Hematopoietic multipotent progenitor cell treated with erythropoietin and hydrocortisone succinate and interleukin-3 and kit ligand, for 4 days (in vitro differentiated cells): ENCODE measurements at places on chromosomes 5 and 9.

DNA sequence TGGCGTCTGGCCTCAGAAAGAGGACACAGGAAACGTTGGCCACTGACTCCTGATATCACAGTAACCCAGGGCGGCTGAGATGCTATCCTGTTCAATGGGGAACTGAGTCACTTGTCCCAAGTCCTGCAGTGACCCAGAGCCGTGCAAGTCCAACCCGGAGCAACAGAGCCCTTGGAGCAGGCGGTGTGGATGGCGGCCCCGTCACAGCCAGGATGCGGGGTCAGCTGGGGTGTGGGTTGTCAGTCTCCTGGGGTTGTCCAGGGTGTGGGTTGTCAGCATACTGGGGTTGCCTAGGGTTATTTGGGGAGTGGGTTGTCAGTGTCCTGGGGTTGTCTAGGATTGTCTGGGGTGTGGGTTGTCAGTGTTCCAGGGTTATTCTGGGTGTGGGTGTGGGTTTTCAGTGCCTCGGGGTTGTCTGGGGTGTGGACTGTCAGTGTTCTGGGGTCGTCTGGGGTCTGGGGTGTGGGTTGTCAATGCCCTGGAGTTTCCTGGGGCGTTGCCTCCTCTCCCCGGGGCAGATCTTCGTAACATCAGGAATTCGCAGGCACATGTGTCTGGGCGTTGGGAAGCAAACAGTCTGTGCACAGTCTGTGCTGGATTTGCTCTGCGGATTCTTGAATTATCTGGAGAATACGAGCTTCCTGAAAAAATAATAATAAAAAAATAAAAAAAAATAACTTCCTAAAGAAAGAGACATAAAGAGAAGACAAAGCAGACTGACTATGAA is 257.5 kb downstream of the PARP8 start:
- DNase-seq: no peak

DNA sequence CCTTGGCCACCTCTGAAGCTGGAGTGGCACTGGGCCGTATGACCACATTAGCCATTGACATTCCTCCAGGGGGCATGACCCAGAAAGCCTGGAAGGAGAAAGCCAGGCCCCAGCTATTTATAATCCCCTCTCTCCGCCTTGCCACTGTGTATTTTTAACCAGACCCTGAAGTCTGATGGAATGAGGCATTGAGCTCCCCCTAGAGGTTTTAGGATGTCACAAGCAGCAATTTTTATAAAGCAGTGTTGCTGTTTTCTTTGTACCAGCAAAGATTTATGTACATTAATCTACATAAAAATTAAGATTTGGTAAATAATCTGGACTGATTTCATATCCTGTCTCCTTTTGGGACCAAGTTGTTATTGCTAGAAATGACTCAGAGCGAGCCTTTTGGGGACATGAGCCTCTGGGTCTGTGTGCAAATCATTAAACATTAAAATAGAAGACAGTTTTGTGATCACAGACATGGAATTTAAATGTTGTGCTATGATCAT is 127.1 kb downstream of the TRIO start:
- peak; percentile 88 for DNase-seq

DNA sequence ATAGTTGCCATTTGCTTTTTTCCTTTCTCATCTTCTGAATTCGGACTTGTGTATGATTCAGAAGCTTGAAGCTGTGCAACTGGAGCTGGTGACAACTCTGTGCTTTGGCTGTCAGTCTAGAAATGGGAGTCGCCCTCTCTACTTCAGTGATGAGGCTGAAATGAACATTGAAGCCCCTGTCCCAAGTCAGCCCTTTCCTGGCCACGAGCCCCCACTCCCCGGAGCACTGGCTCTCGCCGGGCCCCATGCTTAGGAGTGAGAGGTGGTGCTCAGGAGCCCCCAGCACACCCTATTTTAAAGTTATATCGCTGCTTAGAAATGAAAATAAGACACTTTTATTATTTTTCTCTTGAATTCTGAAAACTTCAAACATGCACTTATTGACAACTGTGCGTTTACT is 66.0 kb downstream of the PSMB7 start:
- no peak for DNase-seq

GRCh38 chr5:94250985-94251384 is 367.4 kb downstream of the KIAA0825 start:
- DNase-seq: no peak

- peak; percentile 83 for DNase-seq
These were observed 8.8 kb upstream of the ADGRV1 start for GRCh38 chr5:90549729-90550275.

- peak; percentile 85 for DNase-seq
These were observed 1.6 kb downstream of the BSPRY start for GRCh38 chr9:113350937-113351336.

- DNase-seq: no peak
These were observed 669.7 kb upstream of the RGMB start for GRCh38 chr5:98103807-98104206.

GRCh38 chr5:177588413-177588909 is 3.5 kb upstream of the TMED9 start:
- no peak for DNase-seq

- peak; percentile 48 for DNase-seq
These were observed 1.4 kb downstream of the LRSAM1 start for GRCh38 chr9:127452691-127453090.

- peak; percentile 69 for DNase-seq
These were observed 185.7 kb upstream of the IL12B start for GRCh38 chr5:159515909-159516415.

DNA sequence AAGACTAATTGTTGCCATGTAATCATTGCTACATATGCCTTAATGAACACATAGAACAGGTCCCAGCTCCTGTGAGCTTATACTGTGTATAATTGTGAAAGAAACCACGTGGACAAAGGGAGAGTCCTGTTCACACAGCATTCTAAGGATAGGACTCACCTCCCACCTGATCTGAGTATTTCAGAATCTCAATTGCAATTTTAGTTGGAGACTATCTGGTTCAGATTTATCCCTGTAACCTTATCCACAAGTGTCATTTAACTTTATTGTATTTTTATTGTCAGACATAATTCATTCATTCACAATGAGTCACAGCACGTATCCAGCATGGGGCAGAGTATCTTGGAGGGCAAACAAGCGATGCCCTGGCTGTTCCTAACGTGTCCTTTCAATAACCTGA is 448.3 kb downstream of the NTRK2 start:
- DNase-seq: no peak

DNA sequence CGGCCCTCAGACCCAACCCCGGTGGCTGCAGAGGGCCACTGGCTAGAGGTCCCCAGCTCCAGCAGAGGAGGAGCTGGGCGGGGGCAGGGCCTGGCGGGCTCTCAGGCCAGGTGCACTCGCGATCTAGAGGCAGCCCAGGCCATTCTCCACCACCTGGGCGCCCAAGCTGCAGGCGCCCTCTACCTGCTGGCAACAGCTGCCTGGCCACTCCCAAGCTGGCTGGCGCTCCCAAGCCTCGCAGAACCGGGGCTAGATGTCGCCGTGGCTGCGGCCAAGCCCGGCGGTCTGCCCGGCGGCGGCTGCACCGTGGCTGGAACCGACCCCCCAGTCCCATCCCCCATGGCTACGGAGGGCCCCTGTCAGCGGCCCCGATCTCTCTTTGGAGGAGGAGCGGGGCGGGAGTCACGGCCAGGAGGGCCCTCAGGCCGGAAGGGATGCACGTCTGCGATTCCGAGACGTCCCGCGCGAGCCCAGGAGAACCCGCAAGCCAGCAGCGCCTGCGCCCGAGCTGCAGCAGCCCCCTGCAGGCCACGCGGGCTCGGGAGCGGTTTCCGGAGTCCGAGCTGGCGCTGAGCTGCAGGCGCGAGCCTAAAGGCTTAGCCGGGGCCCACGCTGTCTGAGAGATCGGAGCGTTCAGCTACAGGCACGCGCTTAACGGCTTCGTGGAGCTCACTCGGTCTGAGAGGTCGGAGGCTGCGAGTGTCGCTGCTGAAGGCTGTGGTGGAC is 44.3 kb upstream of the BICD2 start:
- peak; percentile 77 for DNase-seq

DNA sequence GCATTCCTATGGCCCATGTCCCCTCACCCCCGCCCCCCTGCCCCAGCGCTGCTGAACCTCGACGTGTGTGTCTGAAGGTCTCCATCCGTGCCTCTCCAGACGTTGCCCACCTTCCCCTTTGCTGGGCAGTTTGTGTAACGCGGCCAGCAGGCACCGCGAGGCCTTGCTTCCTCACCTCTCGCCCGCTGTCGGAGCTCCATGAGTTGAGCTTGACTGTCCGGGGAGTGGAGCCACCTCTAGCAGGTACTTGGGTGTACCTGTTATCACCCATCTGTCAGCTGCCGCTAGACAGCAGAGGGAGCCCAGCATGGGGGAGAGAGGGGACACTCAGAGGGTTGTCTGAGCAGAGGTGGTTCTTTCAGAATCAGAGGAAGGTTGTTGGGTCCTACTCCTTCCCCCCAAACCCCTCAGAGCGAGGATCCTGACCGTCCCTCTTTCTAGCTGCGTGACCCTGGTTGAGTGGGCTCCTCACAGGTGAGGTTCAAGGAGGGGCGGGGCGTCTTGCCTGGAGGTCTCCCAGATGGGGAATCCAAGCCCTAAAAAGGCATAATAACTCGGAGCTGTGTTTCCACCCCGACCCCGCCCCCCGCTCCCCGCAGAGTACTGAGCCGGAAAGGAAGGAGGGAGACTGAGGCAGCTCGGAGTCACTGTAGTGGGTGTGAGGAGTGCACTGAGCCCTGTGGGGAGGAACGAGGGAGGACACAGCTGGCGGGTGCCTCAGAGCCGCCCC is 184.7 kb downstream of the C9orf50 start:
- no peak for DNase-seq

DNA sequence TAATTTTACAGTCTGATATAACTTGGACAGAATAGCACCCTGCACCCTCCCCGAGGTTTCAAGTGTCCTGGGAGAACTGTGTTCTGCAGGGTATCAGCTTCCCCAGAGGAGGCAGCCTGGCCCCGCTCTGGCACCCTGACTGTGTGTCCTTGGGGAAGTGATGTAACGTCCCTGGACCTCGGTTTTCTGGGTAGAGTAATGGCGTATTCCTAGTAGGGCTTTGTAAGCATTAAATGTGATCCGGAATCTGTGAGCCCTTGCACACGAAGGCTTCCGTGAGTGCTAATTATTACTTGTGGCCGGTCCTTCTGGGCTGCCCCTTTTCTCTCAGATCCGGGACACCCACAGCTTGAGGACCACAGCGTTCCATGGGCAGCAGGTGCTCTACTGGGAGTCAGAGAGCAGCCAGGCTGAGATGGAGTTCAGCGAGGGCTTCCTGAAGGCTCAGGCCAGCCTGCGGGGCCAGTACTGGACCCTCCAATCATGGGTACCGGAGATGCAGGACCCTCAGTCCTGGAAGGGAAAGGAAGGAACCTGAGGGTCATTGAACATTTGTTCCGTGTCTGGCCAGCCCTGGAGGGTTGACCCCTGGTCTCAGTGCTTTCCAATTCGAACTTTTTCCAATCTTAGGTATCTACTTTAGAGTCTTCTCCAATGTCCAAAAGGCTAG is 1.0 kb upstream of the CACFD1 start:
- DNase-seq: no peak

GRCh38 chr5:169567079-169567478 is 16.5 kb upstream of the SPDL1 start:
- peak; percentile 57 for DNase-seq

- DNase-seq: no peak
These were observed 149.5 kb upstream of the DHFR start for GRCh38 chr5:80804332-80804731.

DNA sequence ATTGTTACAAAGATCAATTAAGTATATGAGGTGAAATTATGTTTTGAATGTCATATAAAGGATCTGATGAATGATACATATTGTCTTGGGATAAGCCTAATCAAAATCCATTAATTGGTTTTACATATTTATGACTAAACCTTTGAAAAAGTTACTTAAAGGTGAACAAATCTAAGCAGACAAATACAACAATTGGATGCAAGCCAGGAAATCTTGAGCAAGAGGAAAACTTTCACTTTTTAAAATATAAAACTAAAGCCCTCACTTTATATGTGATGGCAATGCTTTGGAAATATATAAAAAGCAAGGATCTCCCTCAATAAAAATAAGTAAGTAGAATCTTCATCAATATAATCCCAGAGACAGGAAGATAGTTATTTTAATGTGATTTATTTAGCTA is 80.1 kb downstream of the EDIL3 start:
- no peak for DNase-seq

DNA sequence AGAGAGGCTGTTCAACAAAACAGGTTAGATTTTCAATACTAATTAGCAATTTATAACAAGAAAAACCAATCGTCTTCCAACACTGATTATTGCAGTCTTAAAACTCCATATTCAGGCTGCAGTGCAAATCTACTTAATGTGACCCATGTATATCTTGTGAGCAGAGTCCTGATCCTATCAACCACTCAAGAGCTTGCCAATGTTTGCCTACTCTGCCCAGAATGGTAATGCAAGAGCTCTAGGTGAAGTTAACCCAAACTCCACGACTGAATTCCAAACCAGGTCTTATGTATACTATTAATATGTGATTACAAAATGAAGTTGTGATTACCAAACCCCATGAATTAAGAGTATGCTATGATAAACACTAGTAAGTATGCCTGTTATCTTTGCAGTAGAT is 17.1 kb downstream of the EFNA5 start:
- DNase-seq: no peak

DNA sequence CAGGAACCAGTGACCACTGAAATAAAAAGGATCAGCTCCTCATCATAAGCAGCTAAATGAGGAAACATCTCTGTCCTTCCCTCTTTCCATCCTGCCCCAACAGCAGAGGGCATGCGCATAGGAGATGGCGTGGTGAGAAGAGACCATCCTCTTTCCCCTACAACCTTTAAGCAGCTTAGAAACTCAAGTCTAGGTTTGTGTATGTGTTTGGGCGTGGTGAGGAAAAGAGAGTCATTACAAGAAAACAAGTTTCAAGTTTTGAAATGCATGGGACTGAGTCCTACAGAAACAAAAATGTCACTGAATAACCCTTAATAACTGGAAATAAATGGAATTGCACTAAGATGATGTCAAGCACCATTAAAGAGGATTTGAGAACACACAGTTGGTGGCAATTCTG is 96.4 kb upstream of the IL12B start:
- DNase-seq: no peak

DNA sequence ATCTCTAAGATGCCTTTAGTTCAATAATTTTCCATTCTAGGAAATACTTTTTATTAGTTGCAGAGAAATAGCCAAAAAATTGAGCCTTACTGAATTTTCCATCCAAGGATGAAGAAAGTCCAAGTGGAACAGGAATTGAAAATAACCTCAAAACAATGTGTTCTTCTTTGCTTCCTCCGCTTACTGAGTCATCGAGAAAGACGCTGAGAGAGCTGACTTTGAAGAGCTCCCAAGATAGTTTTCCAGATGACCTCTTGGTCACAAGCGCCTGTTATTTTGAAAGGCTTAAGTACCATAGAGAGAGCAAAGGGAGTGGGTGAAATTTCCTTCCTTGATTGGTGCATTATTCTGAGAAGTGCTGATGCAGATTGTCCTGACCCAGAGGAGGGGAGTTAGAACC is 253.5 kb upstream of the ATP10B start:
- no peak for DNase-seq

DNA sequence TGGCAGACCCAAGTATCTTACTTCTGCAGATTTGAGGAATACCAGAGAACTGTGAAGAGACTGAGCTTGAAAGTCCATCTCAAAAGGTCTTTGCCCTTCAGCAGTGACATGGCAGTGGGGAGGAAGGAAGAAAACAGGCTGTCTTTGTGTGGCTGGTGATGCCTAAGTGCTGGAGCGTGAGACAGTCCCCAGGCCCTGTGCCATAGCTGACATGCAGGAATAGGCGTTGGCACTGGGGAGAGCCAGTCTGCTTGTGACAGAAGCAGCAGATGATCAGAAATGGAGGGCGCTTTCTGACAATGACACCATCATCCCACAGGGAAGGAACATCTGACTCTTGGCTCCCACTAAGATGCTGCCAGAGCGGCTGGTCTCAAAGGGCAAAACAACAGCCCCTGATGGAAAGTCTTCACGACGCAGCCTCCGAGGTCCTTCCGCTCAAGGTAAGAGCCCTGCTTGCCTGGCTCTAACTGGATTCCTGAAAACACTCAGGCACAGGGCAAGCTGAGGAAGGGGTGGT is 15.5 kb upstream of the GLRX start:
- DNase-seq: no peak
